CD4-positive, alpha-beta T cell treated with Interleukin-10 for 1 hour (primary cell): ENCODE measurements at places on chromosomes 6 and 20.

GRCh38 chr6:170459451-170459850 is 93.7 kb downstream of the PSMB1 start:
- DNase-seq, result peak; percentile 10

DNA sequence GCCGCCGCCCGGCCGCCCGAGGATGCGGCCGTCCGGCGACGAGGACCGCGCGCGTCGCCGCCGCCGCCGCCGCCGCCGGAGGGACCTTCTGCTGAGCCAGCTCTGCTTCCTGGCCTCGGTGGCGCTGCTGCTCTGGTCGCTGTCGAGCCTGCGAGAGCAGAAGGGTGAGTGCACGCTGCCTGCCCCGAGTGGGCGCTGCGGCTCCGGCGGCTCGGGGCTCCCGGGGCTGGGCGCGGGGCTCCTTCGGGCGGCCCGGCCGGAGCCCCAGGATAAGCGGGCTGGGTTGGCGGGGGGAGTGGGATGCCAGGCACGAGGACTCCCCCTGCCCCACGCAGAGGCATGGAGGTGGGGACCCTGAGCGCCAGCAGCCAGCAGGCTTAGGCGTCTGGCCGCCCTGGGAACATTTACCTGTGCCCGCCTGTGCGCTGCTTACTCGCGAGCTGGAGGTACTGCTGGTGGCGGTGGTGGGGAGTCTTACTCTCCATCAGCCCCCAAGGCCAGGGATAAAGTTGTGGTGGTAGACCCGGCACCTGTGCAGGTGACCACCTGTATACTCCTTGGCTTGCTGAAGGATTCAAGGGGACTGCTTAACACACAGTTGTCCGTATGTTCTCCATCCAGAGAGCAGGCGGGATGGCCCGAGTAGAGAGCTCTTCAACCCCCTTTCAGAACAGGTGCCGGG is 520 bp downstream of the SLC24A3 start:
- DNase-seq, result no peak

- DNase-seq, result no peak
These were observed 314.0 kb upstream of the ECI2 start for GRCh38 chr6:4449409-4449808.

DNA sequence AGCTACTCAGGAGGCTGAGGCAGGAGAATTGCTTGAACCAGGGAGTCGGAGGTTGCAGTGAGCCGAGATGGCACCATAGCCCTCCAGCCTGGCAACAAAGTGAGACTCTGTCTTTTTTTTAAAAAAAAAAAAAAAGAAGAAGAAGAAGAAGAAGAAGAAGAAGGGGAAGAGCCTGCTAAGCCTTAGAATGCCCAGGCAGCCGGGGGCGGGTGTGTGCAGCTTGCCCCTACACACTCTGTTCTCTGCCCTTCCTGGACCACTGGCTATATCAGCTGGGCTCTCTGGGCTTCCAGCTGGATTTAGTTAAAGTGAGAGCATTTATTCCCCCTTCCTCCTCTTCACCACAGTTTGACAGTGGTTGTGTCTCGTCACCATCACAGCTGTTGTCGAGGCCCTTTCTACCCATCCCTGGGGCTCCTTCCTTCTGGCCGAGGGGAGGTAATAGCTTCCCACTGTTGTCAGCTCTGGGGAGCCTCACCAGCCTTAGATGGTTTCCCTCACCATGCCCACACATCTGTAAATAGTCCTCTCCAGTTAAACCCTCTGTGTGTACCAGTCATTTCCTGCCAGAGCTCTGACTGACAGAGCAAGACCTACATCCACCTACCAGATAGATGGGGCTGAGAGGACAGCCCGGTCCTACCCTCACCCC is 77.6 kb downstream of the TRERF1 start:
- peak; percentile 31 for DNase-seq

DNA sequence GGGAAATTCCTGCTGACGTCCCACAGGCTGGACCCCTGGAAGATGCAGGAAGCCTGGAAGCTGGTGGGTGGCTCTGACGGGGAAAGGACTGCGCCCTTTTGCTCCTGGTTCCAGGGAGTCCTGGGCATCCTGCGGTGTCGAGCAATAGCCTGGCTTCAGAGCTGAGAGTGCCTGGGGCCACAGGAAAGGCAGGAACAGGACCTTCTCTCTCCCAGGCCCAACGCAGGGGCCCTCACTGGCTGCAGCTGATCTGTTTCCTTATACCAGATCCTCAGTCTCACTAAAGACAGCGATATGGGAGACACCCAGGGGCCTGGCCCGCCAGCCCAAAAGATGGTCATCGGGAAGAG is 1.4 kb downstream of the B3GALT4 start:
- no peak for DNase-seq

DNA sequence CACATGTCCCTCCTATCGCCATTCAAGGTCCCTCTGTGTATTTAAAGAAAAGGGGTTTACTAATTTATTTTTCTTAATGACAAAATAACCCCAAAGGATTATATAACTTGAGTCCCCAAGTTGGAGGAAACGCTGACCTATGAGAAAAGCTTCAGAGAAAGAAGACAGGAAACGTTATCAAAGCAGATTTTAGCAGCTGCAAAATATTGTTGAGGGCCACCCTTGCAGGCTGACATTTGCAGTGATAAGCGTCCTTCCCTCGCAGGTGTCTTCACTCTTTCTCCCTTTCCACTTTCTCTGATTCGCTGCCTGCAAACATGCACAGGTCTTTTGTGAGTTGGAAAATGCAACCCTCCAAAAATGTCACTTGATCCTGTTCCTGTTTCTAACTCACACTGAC is 103.2 kb upstream of the RIPOR2 start:
- peak; percentile 42 for DNase-seq

GRCh38 chr6:143607168-143607567 is 70.6 kb upstream of the PHACTR2 start:
- no peak for DNase-seq

GRCh38 chr6:144394210-144394609 is 109.1 kb downstream of the UTRN start:
- no peak for DNase-seq

- no peak for DNase-seq
These were observed 4.3 kb downstream of the PFDN4 start for GRCh38 chr20:54212226-54212625.

- no peak for DNase-seq
These were observed 127.9 kb upstream of the MLIP start for GRCh38 chr6:53983301-53983700.

DNA sequence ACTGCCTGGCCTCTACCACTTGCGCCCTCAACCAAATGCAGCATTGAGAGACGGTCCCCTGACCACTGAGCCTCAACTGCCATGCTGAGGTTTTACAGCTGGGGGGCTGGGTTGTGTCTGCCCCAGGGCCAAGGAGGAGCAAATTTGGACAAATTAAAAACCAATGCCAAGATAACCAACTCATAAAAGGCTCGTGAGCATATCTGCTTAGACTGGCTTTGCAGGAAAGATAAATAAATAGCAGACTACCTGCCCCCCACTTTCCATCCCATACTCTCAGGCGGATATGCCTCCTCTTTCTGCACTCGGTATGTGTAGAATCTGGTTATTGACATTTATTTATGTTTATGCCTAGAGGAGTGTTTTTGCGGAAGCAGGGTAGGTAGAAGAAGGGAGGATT is 76.8 kb downstream of the ZDHHC14 start:
- no peak for DNase-seq

GRCh38 chr6:74182992-74183391 is 487.0 kb downstream of the CD109 start:
- no peak for DNase-seq

DNA sequence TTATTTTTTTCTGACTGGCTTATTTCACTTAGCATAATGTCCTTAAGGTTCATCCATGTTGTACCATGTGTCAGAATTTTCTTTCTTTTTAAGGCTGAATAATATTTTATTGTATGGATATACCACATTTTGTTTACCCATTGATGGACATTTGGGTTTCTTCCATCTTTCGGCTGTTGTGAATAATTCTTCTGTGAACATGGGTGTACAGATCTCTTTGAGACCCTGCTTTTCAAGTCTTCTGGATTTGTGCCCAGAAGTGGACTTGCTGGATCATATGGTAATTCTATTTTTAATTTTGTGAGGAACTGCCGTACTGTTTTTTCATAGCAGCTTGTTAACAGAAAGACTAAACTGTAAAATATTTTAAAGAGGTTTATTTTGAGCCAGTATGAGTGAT is 94.6 kb upstream of the TMEM181 start:
- no peak for DNase-seq

GRCh38 chr6:153131037-153131981 is at the start of gene RGS17:
RGS17 (minus strand) TSS chr6:153131282; CDS start chr6:153044018, 87,264 bp downstream.
- peak; percentile 20 for DNase-seq

DNA sequence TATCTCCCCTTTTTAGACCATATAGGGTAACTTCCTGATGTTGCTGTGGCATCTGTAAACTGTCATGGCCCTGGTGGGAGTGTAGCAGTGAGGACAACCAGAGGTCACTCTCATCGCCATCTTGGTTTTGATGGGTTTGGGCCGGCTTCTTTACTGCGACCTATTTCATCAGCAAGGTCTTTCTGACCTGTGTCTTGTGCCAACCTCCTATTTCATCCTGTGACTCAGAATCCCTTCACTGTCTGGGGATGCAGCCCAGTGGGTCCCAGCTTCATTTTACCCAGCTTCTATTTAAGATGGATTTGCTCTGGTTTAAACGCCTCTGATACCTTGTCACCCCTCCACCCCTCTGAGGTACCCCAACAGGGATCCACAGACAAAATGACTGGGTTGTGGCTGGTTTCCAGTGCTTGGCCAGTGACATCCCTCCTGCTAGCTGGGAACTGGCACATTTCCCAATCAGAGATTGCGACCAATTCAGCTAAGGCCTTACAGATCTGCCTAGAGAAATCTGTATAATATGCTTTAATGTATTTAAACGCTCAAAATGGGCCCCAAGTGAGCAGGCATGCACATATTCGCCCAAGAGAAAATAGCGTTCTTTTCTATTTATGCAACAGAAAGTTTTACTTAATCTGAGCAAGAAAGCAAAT is 315.6 kb upstream of the QKI start:
- no peak for DNase-seq

DNA sequence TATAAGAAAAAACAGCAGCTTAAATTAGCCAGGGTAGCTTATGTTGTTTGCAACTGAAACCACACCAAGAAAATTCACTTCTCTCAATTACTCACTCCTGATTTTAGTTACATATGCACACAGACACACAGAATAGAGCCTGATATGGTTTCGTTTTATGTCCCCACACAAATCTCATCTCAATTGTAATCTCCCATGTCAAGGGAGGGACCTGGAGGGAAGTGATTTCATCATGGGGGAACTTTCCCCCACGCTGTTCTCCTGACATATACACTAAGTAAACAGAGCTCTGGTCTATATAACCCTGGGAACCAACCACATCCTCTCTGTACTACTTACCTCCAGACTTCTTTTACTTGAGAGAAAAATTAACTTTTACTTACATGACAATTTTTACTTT is 9.8 kb downstream of the OR12D1 start:
- DNase-seq, result no peak

- DNase-seq, result no peak
These were observed at the start of gene CCN2 for GRCh38 chr6:131950767-131951575. CCN2 (minus strand) TSS chr6:131951372; CDS start chr6:131951172, 200 bp downstream.

DNA sequence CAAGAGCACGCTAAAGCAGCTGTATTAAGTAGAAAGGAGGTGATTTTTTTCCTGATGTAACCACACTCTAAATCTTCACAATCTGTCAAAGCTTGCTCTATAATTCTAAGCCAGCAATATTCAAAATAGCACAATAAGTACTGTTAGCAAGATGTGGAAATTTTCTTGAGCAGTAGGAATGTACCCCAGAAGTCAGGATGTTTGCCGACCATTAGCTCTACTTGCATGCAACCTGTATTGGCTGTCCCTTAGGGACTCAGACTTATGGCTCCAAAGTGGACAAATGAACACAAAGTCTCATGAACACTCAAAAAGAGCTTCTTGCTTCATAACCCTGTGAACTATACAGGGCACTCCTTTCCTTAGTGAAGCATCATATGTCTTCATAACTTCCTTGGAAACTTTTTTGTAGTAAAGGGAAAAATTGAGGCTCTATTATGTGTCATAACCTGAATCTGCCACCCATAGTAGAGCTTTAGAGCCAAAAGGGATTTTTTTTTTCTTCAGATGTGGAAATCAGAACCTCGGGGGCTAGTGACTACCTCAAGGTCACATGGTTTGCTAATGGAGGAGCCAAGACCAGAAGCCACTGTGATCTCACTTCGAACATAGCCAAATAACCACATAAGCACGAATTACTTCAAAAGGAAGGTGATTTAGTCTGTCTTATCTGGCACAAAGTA is 54.5 kb downstream of the ADGRG6 start:
- DNase-seq, result no peak

- no peak for DNase-seq
These were observed 479.5 kb downstream of the CD83 start for GRCh38 chr6:14597090-14597489.

- DNase-seq, result no peak
These were observed 2.2 kb downstream of the HMGCLL1 start for GRCh38 chr6:55576811-55577210.

- no peak for DNase-seq
These were observed 484.0 kb downstream of the UTRN start for GRCh38 chr6:144769142-144769541.

- no peak for DNase-seq
These were observed 3.6 kb upstream of the EPPIN start for GRCh38 chr20:45550765-45551164.

- DNase-seq, result peak; percentile 34
These were observed 507.3 kb upstream of the CITED2 start for GRCh38 chr6:139881728-139882211.

- DNase-seq, result no peak
These were observed 164.9 kb upstream of the EPHA7 start for GRCh38 chr6:93584300-93584699.

DNA sequence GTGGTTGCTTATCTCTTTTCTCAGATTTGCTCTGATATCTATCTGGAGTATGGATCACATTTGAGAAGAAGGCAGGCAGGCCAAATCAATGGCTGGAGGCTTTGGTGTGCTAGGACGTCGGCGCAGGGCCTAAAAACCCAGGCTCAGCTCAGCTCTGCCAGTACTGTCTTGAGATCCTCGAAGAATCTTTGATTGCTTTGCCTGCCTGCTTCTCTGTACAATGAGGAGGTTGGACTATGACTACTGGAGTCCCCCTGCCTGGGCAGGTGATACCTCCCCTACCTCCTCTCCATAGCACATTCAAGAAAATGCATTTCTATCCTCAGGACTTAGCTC is 25.1 kb downstream of the KCNK5 start:
- DNase-seq, result no peak

- no peak for DNase-seq
These were observed 268.8 kb downstream of the CENPW start for GRCh38 chr6:126608681-126609080.

DNA sequence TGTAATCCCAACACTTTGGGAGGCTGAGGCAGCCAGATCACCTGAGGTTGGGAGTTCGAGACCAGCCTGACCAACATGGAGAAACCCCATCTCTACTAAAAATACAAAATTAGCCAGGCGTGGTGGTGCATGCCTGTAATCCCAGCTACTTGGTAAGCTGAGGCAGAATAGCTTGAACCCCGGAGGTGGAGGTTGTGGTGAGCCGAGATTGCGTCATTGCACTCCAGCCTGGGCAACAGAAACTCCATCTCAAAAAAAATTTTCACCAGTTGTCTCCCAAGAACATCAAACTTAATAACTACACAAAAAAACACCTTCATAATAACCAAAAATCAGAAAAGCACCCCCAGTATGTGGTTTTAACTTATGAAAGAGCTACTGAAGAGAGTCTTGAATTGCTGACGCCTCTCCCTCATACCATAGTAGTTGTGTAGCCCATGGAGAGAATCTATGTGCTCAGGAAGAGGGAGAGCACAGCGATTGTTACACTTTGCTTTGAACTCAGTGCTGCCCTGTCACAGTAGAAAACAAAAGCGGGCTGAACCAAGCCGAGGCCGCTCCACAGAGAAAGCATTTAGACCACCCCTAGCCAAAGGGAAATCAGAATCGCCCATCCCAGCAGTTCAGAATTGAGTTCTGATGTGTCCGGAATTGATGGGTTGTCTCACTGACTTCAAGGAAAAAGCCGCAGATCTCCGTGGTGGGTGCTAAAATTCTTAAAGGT is 42.0 kb upstream of the GMPR start:
- DNase-seq, result no peak
